ENCODE measurements at places on chromosomes 1 and 21.

DNA sequence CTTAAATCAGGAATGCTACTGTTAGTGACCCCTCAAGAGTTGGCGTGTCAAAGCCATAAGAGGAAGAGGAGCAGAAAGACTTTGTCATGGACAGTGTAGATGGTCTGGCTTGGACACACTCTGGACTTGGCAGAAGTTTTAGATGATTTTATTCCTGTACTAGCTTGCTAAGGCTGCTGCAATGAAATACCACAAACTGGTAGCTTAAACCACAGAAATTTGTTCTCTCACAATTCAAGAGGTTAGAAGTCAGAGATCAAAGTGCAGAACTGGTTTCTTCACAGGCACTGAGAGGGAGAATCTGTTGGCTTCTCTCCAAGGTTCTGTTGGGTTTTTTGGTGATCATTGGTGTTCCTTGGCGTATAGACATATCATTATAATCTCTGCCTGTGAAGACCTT lies 869.8 kb upstream of the B3GALT2 start:
- no peak for DNase-seq

GRCh38 chr1:49306507-49307070 lies 529.9 kb upstream of the BEND5 start:
- DNase-seq = no peak

- DNase-seq = no peak
These were observed at the start of gene HUNK for GRCh38 chr21:31872452-31873274. Gene HUNK, plus strand, starts transcription at chr21:31873020. Its CDS starts 655 bp downstream, at chr21:31873675.

DNA sequence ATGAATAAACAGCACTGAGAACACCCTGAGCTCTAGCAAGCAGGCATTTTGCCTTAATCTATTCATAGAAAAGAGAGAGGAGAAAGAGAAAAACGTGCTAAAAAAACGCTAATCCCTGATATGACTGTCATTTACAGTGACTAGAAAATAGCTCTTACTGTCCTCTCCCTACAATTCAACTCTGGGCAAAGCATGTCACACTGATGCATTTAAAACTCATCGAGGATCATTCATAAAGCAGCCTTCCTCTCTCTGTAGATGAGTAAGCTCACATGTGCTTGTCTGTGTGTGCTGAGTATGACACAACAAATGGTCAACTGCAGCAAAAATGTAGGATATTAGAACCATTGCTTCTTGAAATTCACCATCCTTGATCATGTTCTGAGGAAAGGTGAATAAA lies 109.0 kb downstream of the SGIP1 start:
- no peak for DNase-seq

- no peak for DNase-seq
These were observed 127.8 kb downstream of the HS2ST1 start for GRCh38 chr1:87042111-87042811.

DNA sequence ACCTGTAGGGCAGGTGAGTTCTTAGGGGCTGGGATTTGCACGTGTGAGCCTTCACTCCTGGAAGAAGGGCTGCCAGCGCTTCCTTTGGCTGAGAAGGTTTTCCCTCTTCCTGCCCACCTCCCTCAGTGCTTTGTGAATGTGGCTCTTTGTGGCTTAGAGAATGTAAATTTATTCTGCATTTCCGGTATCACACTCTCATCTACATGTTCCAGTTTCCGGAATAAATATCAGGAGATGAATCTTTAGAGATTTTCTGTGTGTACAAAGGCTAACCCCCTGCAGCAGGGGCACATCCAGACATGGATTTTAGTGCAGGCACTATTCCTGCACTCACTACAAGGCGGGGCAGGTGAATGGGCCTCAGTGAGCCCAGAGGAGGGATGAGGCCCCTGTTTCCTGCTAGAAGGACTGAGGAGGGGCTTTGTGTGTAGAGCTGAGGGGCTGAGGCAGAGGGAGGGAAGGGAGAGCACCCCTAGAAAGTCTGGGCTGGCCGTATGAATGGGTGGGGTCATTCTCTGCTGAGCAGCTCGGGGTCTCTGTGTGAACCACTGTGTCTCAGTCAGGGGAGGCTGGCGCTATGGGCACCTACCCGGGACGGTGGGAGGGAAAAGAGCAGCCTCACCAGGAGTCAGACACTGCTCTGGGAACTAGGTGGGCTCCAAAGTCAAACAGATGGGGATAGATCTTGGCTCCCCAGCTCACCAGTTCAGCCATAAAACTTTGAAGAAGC lies 207.5 kb downstream of the MATN1 start:
- DNase-seq = no peak

- no peak for DNase-seq
These were observed 170.7 kb upstream of the IRF2BP2 start for GRCh38 chr1:234780531-234781162.

DNA sequence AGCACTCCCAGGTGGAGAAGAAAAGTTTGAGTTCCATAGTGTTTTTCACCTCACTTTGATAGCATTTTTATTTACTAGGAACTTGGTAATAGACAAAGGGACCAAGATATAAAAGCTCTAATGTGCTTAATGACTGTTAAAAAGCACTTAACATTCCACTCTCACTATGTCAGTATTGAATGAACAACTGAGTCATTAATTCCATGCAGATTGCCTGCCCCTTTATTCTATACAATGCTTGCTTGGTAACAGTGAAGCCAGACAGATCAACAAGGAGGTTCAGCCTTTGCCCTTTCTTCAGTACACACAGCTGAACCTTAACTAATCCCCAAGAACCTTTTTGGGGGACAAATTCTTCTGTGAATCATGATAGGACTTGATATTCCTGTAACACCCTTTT lies 425.5 kb downstream of the NUF2 start:
- DNase-seq = no peak

DNA sequence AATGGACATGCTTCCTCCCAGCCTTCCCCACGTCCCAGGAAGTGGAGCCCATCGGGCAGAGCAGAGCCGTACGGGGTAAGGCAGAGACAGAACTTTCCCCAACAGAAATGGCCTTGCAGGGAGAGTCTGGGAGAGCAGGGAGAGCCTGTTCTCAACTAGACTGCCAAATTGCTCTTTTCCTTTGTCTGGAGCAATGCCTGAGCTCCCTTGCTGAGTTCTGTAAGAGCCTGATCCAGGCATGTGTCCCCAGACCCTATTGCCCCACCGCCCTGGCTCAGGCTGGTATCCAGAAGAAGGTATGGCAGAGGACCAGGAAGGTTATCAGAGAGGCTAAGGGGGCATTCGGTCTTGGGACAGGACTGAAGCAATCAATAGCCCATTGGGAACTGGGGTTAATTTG lies 79.9 kb downstream of the TMEM53 start:
- no peak for DNase-seq

- DNase-seq = no peak
These were observed 458.5 kb upstream of the DEPDC1 start for GRCh38 chr1:68955424-68955823.

GRCh38 chr1:153364766-153365666 lies 7.4 kb downstream of the S100A9 start:
- DNase-seq = no peak

DNA sequence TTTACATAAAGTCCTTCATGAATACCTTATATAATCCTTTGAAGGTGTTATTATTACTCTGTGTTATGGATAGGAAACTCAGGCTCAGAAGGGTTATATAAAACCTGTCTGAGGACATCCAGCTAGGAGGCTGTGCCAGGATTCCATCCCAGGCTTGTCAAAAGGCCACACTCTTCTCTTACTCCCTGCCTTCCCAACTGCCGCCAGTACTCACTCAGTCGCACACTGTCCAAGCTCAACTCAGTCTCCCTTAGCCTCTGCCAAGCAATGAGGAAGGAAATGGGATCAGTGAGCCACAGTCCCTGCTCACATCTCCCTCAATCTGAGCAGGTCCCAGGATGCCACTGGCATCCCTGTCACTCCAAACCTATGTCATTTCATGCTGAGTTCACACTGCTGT lies 94.4 kb downstream of the NAV1 start:
- DNase-seq = no peak

- no peak for DNase-seq
These were observed 507 bp downstream of the GLIS1 start for GRCh38 chr1:53738205-53739108.

DNA sequence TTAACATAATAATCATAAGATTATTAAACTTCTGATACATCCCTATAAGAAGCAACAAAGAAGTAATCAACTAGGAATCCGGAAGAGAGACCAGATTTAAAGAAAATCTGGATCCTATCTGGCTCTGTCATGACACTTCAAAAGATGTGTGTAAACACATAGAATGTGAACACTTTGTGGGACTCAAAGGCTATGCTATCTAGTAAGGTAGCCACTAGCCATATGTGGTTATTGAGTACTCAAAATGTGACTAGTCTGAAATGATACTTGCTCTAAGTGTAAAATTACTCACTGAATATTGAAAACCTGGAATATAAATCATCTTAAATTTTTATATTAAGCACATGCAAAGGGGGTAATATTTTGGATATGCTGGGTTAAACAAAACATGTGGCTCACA lies 8.7 kb downstream of the FUBP1 start:
- DNase-seq = no peak

DNA sequence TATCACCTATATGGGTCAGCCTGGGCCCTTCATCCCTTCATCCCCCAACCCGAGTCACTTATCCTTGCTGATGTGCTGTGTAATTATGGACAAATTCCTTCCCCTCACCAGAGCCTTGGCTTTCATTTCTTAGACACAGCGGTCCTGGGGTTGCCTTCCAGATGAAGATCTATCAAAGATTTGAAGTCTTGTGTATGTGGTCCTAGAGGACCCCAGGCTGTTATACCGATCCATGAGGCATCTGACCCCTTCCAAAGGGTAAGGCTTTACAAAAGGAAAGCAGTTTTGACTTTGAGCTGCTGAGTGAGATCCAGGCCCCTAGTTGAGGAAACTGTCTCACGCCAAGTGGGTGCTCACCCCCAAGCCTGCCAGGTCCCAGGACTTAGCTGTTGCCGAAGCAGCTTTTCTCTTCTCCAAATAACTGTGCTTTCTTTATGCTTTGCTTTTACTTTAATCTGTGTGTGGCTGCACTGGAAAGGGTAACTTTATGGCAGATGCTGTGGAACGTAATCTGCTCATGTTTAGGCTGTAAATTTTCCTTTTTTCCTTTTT lies 37.6 kb downstream of the MAN1C1 start:
- DNase-seq = no peak

Measured in stimulated activated CD8-positive, alpha-beta memory T cell treated with anti-CD3 and anti-CD28 coated beads, Interleukin-7, amount 100 ng/mL, for 24 hours (primary cell).